ENCODE measurements at places on chromosomes 1 and 21.

- peak; percentile 17 for DNase-seq
Measured at GRCh38 chr1:209576392-209577197, 6.9 kb upstream of the CAMK1G start.

GRCh38 chr1:110426854-110427253 is 19.4 kb upstream of the LAMTOR5 start:
- no peak for DNase-seq

- DNase-seq: no peak
Measured at GRCh38 chr1:232875536-232875935, 70.3 kb downstream of the MAP10 start.

DNA sequence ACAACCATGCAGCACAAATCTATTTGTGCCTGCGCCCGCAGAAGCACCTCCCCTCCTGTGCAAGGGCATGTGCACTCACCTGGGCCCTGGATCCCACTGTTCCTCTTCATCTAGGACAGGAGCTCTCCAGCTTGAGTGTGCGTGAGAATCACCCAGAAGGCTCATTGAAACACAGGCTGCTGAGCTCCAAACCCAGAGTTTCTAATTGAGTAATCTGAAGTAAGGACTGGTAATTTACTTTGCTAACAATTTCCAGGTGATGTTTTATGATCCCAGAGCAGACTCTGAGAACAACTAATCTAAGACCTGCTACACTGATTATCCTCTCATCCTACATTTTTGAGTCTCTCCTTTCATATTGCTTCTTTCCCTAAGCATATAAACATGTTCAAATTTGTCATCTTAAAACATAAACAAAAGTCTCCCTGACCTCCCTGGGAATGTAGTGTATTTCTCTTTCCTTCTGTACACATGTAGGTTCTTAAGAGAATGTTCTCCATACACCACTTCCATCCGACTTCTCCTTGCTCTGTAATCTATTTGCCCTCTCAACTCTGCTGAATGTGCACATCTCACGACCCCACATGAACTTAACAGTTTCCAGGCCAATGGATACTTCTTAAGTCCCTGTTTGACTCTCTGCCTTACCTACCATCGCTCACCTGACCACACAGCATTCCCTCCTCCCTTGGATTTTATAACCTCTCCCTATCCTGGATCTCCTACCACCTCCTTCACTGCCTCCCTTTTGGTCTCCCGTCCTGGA is 522.5 kb downstream of the SMYD3 start:
- no peak for DNase-seq

DNA sequence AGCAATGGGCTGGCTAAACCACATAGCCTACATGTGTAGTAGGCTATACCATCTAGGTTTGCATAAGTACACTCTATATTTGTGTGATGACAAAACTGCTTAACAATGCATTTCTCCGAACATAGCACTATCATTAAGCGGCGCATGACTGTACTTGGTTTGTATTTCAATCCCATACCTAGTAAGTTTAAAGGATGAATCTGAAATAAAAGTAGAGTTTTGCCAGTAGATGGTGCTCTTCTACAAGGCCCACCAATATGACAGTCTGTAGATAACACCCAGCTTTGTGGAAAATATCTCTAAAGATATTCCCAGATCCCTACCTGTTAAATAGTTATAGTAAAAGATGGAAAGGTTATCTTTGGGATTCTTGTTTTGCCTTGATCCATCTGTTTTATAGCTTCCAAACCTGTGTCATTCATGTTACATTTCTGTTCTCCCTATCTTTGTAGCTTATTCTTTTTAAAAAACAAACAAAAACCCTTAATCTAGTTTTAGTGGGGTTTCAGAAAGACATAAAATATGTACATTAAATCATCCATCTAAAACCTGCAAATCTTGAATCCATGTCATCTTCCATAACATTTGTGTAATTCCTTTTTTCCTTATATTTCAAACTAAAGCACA is 33.9 kb upstream of the ASPM start:
- DNase-seq: no peak
